Stimulated activated CD4-positive, alpha-beta T cell treated with anti-CD3 and anti-CD28 coated beads, Interleukin-12 subunit alpha, Interleukin-12 subunit beta, amount 100 ng/mL, for 48 hours (primary cell): ENCODE measurements at places on chromosomes 13 and 19.

- no peak for DNase-seq
Observed at GRCh38 chr19:29812080-29812880, 489 bp downstream of the CCNE1 start.

- DNase-seq = no peak
Observed at GRCh38 chr13:109745702-109746101, 40.7 kb downstream of the IRS2 start.

- DNase-seq = no peak
Observed at GRCh38 chr13:106522898-106523525, 12.4 kb downstream of the EFNB2 start.

DNA sequence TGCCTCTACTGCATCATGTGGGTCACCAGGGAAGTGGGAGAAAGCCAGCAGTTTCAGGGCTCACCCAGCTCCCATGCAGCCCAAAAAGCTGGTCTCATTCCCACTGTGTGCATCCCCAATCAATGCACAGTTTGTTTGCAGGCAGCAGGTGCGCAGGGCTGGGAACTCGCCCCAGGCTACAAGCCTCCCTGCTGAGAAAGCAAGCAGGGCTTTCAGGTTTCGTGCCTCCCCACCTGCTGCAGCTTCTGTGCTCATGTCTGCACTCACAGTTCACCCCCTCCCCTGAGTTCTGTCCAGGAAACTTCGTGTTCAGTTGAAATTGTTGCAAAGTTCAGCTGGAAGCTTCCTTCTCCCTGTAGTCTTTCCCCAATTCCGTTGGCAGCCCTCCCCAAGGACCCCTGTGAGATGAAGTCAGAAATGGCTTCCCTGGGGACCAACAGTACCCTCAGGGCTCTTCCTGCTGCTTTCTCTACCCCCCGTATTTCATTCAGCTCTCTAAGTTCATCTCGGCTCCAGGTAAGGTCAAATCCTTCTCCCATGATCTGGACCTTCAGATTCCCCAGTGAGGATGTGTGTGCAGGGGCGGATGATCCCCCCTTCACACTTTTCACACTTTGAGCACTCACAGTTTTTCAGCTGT, 10.3 kb upstream of the KLK3 start:
- no peak for DNase-seq

GRCh38 chr13:44404261-44405132, 30.9 kb downstream of the SERP2 start:
- no peak for DNase-seq

GRCh38 chr13:77507931-77508776, 27.4 kb upstream of the SCEL start:
- no peak for DNase-seq

DNA sequence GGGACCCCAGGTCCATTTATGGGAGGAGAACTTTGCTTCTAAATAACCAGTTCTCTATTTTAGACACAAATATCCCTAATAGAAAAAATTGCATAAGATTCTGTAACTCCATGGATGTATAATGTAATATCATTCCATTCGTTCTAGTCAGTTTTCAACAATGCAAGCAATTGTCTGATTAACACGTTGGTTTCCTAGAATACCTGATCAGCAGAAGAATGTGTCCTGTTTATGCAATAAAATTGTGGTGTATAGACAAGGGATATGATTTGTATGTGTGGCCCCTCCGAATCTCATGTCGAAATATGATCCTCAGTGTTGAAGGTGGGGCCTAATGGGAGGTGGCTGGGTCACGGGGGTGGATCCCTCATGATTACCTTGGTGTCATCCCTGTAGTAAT, 62.1 kb downstream of the RUBCNL start:
- DNase-seq = no peak

- no peak for DNase-seq
Observed at GRCh38 chr13:98570929-98571372, 6.0 kb downstream of the STK24 start.

DNA sequence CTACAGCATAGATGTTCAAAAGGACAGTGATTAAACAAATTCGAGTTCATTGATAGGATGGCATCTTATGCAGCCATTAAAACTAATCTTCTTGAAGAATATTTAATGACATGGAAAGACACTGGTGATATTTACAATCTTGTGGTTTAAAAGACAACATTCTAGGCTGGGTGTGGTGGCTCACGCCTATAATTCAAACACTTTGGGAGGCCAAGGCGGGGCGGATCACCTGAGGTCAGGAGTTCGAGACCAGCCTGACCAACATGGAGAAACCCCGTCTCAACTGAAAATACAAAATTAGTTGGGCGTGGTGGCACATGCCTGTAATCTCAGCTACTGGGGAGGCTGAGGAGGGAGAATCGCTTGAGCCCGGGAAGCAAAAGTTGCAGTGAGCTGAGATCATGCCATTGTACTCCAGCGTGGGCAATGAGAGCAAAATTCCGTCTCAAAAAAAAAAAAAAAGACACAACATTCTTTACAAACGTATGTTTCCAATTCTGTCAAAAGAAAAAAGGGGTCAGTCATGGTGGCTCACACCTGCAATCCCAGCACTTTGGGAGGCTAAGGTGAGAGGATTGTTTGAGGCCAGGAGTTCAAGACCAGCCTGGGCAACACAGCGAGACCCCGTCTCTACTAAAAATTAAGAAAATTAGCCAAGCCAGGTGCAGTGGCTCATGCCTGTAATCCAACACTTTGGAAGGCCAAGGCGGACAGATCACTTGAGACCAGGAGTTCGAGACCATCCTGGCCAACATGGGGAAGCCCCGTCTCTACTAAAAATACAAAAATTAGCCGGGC, 2.5 kb upstream of the PAK4 start:
- no peak for DNase-seq

DNA sequence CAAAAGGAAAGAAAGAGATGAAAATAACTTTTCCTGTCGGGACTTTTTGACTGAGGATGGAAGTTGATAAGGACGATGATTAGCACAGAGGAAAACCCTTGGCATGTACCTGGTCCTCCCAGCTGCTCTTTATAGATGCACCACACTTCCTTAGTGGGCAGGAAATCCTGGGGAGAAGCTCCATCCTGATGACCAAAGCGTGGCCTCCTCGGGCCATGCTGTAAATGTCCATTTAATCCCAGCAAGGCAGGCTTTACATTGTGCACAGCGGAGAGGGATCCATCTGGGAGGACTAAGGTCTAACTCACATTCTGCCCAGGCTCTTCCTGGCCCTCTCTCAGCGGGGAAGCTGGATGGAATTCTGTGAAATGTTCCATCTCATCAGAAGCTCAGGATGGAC, 113.5 kb downstream of the COL4A2 start:
- DNase-seq = no peak

- DNase-seq = no peak
Observed at GRCh38 chr19:13881692-13882418, 4.9 kb downstream of the NANOS3 start.
